GM12864 (cell line): ENCODE measurements at places on chromosomes 12 and 14.

DNA sequence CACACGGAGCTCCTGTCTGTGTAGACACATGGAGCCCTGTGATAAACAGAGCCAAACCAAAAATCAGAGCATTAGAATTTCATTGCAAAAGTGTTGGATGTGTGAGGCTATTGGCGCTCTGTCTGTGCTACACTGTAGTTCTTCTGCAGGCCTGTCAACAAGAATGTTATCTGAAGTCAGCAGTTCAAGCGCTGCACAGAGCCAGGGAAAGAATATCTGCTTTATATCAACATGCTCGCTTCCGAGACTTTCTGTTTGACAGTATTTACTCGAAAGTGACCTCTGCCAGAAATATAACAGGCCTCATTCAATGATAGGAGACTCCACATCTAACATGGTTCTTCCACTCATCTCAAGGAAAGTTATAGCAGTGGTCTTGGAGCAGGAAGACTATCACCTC is 118.3 kb downstream of the CCER1 start:
- DNase-seq, result no peak

- DNase-seq, result no peak
Measured at GRCh38 chr12:107374161-107374840, 281.0 kb upstream of the CRY1 start.

GRCh38 chr14:54194501-54194900 is 202.3 kb upstream of the CDKN3 start:
- no peak for DNase-seq

GRCh38 chr14:103741876-103742275 is 26.3 kb downstream of the ZFYVE21 start:
- DNase-seq, result no peak

DNA sequence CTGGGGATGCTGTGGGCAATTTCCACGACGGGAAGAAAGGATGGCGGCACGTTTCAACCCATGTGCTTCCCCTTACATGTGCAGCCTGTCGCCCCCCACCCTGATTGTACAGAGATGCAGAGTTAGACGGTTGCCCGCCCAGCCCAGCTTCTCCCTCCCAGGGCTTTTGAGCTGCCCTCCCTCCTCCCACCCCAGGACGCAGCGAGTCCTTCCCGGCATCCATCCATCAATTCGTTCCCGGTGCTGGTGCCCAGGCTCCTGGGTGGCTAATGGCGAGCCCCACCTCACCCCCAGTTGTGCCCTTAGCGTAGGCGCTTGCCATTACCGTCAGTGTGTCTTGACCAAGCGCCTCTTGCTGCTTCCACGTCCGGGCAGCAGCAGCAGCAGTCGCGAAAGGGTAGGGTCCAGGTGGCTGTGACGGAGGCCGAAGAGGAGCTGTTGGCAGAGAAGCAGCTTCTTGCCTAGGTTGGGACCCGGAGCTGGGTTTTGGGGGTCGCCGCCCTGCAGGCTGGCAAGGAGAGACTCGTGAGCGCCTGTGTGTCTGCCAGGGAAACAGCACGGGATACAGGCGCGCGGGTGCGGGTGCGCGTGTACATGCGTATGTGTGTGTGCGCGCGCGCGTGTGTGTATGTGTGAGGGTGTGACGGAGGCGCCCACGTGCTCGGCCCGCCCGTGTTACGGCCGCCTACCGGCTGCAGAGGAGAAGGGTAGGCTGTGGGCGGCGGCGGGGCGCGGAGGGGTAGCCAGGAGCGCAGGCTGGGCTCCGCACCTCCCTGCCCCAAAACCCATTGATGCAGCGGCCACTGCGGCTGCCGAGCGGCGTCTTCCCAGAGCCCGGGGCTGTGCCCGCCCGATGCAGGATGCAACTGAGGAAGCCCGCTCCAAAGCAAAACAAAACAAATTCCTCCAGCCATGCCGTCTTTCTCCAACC is at the start of gene SLC6A15:
Gene SLC6A15 (minus strand): TSS at position 602 of the 931 bp plus-strand sequence. CDS start 20,679 bp downstream, outside the sequence.
- DNase-seq, result no peak

GRCh38 chr12:6461401-6462233 is 8.9 kb downstream of the VAMP1 start:
- peak; percentile 94 for DNase-seq

- DNase-seq, result no peak
Measured at GRCh38 chr14:103491691-103492090, 30.9 kb downstream of the CKB start.

GRCh38 chr14:95498622-95499353 is 17.7 kb downstream of the SYNE3 start:
- DNase-seq, result no peak

DNA sequence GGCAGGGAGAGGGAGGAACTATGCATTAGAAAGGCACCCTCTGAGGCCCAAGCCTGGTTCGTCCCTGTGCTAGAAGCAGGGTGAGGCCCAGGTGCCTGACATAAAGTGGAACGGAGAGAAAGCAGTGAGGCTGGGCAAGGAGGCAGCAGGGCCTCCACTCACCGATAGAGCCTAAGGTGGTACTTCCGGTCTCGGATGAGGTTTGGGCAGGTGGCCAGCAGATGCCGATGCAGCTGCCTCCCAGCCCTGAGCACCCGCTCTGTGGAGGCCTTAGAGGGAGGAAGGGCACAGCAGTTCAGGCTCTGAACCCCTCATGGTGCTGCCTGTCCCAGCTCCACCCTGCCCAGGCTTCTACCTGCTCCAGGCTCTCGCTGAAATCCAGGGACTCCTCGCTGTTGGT is 7.1 kb downstream of the RAPGEF3 start:
- DNase-seq, result no peak
